Activated CD4-positive, alpha-beta T cell treated with anti-CD3 and anti-CD28 coated beads, Interleukin-2, amount 50 U/mL, for 1 hour (primary cell): ENCODE measurements at places on chromosomes 6 and 20.

DNA sequence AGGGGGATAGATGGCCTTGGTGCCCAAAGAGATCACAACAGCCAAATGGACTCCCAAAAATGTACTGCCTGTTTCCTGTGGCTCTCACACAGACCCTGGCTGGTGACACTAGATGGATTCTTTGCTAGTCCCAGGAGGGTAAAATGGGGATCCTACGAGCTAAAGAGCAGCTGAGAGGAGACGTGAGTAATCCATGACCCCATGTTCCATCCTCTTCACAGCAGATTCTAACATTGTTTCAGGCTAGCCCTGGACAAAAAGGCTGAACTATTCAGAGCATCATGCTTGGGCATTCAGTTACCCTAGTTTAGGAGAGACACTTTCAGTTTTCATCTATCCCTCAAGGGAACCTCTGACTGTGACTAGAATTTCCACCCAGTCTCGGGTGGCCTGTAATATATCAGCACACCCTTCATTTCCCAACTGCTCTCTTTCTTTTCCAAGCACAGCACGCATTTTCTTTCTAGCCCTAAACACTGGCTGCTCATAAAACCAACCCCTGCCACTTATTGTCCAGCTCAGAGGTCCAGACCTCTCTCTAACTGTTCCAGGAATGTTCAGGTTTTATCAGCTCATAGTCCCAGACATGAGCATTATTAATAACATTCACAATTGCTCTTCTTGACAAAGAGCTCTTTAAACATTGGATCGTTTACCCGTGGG lies 48.5 kb downstream of the SLC22A1 start:
- no peak for DNase-seq

DNA sequence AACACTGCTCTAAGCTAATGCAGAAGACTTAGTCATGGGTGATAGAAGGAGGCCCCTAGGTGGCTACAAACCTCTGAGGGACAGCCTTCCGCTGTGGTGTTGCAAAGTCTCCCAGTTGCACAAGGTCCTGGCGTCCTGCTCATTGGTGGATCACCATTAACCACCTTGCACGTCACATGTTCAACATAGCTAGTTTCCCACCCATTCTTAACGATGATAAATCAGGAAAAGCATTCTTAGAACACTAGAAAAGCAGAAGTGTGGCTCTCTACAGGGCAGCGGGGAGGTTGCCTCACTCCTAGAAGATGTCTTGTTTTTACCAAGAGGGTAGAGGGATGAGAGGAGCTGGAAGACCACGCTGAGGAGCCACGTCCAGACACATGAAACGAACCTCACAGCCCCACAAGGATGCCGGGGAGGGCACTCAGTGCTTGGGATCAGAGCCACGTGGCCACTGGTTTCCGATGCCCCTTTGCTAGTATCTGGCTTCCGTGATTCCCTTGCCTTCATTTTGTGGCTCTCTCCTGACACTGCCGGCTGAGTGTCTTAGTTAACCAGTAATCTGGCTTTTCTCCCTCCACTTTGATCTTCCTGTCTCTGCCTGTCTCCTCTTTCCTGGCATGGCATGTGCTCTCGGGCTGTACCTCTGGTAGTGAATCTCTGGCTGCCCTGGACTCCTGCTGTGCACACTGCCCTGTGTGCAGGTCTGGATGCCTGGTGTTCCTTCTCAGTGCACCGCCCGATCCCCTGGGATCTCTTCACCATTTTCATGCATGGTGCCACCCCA lies 91.4 kb upstream of the NEDD9 start:
- no peak for DNase-seq

- DNase-seq = no peak
These were observed 1.5 kb downstream of the NDUFAF5 start for GRCh38 chr20:13786143-13786828.

DNA sequence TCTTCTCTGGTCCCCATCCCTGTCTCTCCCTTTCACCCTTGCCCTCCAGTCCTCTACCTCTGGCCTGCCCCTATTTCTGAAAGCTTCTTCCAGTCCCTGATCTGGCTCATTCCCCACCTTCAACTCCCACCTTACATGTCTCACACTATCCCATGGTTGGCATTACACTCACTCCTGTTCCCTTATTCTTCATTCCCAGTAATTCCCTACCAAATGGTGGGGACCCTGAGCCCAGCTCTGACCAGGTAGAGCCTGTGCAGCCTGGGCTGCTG lies 6.4 kb downstream of the TP53INP2 start:
- DNase-seq = no peak

DNA sequence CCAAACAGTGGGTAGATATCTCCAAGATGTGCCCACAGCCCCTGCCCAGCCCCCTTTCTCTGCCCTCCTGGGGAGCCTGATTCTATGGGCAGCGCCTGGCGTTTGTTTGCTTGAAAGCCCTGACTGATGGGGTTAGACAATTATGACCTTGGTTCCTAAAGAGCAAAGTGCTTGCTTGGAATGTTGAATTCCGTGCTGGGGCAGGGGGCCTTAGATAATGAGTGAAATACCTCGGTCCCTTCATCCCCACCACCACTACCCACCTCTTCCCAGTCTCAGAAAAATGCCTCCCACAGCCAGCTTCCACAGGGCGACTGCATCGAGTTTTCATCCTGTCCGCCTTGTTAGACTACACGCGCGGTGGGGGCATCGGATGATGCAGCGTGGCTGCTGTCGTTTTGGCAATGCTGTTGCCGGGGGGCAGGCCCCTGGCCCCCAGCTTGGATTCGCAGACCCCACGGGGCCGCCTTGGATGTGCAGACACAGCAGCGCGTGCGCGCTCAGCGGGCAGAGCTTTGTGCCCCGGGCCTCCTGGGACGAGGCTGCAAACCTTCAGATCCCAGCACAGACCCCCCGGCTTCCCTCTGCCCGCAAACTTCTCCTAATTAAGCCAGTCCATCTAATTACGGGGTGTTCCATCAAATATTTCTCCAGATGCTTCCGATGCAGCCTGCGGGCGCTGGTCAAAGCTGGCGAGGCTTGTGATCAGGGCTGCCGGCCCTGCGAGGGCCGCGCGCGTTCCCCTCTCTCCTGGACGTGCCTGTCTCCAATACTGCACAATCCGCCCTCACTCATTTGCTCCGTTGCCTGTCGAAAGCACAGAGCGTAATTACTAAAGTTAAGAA lies 86.1 kb downstream of the LINC00237 start:
- no peak for DNase-seq

GRCh38 chr6:8578006-8578405 lies 142.7 kb upstream of the SLC35B3 start:
- DNase-seq = no peak

- no peak for DNase-seq
These were observed 101.5 kb downstream of the CD2AP start for GRCh38 chr6:47579040-47579439.

DNA sequence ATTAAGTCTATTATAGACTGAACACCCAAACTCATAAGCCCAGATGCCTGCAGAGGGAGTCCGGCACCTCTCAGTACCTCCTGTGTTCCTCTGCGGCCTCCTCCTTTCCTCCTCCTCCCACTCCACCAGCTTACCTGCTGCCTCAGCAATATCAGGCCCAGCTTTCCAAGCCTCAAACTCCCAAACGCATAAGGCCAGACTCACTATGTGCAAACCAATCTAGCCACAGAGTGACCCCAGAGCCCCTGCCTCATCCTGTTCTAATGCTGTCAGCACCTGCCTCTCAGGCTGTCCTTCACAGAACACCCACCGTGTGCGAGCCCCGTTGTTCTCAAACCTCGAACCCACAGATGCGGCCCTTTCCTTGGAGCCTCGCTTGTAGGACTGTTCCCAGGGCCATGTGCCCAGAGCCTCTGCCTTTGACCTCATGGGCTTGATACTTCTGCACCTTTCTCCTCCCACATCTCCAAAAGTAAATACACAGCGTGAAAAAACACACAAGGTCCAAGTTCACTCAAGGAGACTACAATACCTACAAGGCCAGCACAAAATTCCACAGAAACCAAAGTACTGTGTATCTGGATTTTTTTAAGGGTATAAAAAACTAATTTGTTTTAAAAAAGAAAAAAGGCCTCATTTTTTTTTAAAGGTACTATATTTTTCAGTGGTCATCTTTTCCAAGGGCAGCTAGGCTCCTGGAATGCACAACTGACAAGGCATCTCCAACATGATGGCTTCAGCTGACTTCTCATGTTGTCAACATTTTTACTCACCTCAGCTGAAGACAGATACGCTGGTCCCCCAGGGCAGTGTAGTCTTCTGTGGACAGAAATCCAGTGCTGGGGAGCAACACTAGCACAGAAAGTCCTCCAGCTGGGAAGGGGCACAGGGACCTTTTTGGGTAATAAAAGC lies 52.3 kb downstream of the ABHD12 start:
- no peak for DNase-seq

GRCh38 chr6:26223228-26223627 lies 136.0 kb downstream of the HFE start:
- no peak for DNase-seq

GRCh38 chr20:39532205-39532604 lies 570.1 kb downstream of the DHX35 start:
- DNase-seq = no peak
